ENCODE measurements at places on chromosomes 7 and 10. TPM values are rescaled to one million over a fixed set of nuclear protein-coding genes. Genes with fewer than 3 reads are reported as not detected.

The NODAL gene
- total RNA-seq: not detected

The DDIT4 gene
- 292 TPM for total RNA-seq

The IFIT1B gene
- total RNA-seq: not detected

The PTPRZ1 gene
- 0.98 TPM for total RNA-seq

The UCMA gene
- total RNA-seq: not detected

The PPP1R9A gene
- 25.7 TPM for total RNA-seq

The GOLGA7B gene
- 0.50 TPM for total RNA-seq

The ARMC10 gene
- 40.7 TPM for total RNA-seq

The AEBP1 gene
- 164 TPM for total RNA-seq

DNA sequence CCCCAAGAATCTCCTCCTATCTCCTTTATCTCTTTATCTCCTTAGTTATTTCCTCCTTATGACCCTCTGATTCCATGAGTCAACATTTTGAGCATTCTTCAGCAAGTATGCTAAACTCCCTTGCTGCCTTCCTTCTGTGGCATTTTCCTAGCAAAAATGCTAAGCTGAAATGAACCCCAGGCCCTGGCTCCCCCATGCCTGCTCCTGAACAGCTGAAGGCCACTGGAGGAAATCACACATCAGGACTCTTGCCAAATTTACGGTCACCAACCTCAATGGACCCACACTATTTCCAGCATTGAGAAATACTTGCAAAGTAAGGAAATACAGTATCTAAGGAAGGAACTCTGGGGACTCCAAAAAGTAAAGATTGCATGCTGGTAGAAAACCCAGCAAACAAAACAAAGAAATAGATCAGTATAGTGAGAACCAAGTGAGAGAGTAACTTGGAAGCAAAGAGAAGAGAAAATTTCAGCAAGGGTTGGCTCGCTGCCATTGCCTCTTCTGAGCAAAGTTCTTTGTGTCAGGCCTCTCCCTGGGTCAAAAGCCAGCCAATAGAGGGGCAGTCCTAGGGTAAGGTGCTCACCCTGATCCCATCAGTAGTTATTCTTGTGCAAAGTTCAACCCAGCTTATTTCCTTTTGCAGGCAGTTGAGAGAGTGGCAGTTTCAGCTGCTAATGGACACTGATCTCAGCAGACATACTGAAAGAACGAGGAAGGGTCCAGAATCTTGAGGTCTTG, 5.1 kb upstream of the PLEKHS1 start:
- H3K4me3 ChIP-seq: no peak overlapping the region
- no peaks in the 10 kb centered on the region for H3K36me3 ChIP-seq

DNA sequence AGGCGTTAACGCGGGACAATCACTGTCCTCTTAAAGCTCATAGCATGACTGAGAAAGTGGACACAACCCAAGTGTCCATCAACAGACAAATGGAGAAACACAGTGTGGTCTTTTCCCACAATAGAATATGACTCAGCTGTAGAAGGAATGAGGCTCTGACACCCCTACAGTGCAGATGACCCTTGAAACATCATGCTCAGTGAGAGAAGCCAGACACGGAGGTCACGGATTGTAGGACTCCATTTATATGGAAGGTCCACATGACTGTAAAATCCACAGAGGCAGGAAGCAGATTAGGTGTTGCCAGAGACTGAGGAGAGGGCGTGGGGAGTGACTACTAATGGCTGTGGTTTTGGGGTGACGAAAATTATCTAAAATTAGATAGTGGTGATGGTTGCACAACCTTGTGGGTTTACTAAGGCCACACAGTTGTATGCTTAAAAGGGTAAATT, 6.1 kb upstream of the NCAPG2 start:
- H3K4me1 ChIP-seq: no peaks in the 10 kb centered on the region
- H3K36me3 ChIP-seq: no peaks in the 10 kb centered on the region
- no peak for DNase-seq
- no peaks in the 10 kb centered on the region for H3K27me3 ChIP-seq

GRCh38 chr10:94398762-94399161, 3.6 kb upstream of the TBC1D12 start:
- no peaks in the 10 kb centered on the region for H3K36me3 ChIP-seq
- no peaks in the 10 kb centered on the region for H3K27me3 ChIP-seq
- H3K27ac ChIP-seq: no peak overlapping the region
- no peak for DNase-seq
- no peak overlapping the region for H3K4me3 ChIP-seq

DNA sequence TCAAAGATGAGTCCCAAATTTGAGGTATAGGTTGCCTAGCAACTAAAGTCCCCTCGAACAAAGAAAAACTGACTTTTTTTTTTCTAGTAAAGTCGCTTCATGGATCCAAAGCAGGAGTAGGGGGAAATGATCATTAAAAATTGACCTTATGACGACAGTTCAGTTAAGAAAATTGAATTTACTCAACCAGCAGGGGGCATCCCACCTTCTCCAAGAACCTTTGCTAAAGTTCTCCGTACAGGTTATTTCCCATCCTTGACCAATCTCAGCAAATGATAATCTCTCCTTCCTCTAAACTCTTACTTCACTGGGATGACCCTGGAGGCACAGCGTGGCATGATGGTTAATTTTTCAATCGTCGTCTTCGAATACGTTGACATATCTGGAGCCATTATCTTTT, 228.3 kb downstream of the CALN1 start:
- no peaks in the 10 kb centered on the region for H3K27me3 ChIP-seq
- no peaks in the 10 kb centered on the region for H3K4me1 ChIP-seq
- no peak overlapping the region for H3K4me3 ChIP-seq
- DNase-seq: no peak
- no peak overlapping the region for H3K27ac ChIP-seq

DNA sequence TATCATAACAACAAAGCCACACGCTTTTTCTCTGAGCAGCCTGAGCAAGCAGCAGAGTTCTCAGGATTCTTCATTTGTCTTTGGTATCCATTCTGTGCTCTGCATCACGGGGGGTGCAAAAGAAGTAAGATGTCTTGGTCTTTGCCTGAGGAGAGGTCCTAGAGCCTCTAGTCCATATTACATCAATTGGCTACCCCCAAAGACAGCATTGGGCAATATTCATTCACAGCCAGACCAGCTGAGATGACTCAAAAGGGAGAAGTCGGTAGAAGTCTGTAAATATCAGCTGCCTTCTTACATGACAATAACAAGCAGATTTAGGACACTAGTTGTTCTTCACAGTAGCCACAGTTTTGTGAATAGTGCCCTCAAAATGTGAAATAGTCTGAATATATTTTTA, 66.6 kb downstream of the FZD1 start:
- no peak overlapping the region for H3K4me3 ChIP-seq
- H3K4me1 ChIP-seq: no peaks in the 10 kb centered on the region
- H3K27ac ChIP-seq: no peak overlapping the region
- no peaks in the 10 kb centered on the region for H3K27me3 ChIP-seq
- no peaks in the 10 kb centered on the region for H3K36me3 ChIP-seq
- DNase-seq: no peak

DNA sequence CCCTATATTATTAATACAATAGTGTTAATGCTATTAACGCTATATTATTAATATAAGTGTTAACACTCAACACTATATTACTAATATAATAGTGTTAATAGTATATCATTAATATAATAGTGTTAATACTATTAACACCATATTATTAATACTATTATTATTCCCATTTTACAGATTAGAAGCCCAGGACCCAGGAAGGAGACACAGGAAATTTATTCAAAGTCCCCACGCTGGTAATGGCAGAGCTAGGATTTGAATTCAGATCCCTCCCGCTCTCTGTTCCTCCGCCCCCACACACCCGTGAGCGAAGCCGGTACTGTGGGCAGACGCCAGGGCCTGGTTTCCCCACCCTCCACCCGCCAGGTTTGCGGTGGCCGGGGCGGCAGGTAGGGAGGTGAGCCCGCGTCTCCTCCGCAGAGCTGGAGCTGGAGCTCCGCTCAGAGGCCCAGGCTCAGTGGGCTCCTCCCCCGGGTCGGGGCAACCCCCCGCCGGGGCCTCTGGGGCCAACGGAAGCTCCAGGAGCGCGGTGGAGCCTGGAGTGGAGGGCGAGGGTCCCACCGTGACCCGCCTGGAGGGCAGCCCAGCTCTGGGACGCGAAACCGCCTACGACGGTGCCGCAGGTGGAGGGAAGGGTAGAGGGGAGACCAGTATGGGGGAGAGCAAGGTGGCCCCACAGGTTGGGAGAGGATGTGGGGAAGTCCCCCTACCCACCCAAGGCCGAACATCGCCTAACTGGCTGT, at the start of gene TMEM225B:
Gene TMEM225B, plus strand, starts transcription at position 506 of the 740 bp plus-strand sequence. CDS start 6,122 bp downstream, outside the sequence.
- H3K36me3 ChIP-seq: no peaks in the 10 kb centered on the region
- no peaks in the 10 kb centered on the region for H3K27me3 ChIP-seq
- no peak within 1 kb of the TSS for H3K4me3 ChIP-seq
- DNase-seq: peak; percentile 67
- H3K27ac ChIP-seq: no peak within 1 kb of the TSS
- H3K4me1 ChIP-seq: no peaks in the 10 kb centered on the region

DNA sequence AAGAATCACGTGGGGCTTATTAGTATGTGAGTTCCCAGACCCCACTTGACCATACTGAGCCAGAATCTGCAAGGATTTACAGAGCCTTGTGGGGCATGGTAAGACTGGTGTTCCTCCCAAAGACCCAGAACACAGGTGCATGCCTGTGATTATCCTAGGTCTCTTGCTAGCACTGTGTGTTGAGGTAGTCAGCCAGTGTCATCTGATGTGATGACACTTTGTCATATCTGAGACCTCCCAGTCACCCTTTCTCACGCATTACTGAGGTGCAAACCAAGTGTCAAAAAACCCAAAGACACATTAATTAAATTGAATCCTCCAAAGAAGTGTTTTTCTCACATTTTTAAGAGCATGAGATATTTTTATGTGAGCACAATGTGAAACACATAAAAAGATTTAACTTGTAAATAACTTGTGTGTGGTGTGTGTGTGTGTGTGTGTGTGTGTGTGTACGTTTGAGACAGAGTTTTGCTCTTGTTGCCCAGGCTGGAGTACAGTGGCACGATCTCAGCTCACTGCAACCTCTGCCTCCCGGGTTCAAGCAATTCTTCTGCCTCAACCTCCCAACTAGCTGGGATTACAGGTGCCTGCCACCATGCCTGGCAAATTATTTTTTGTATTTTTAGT, 162.0 kb upstream of the PRPS1L1 start:
- H3K36me3 ChIP-seq: no peaks in the 10 kb centered on the region
- DNase-seq: no peak
- H3K4me1 ChIP-seq: no peaks in the 10 kb centered on the region
- no peak overlapping the region for H3K27ac ChIP-seq
- H3K27me3 ChIP-seq: no peaks in the 10 kb centered on the region
- no peak overlapping the region for H3K4me3 ChIP-seq

GRCh38 chr7:80014511-80014910, 120.1 kb upstream of the GNAI1 start:
- H3K27ac ChIP-seq: no peak overlapping the region
- no peak overlapping the region for H3K4me3 ChIP-seq
- DNase-seq: peak; percentile 9
- no peaks in the 10 kb centered on the region for H3K27me3 ChIP-seq
- no peaks in the 10 kb centered on the region for H3K36me3 ChIP-seq

GRCh38 chr7:129804111-129804889, 148.5 kb downstream of the UBE2H start:
- no peak overlapping the region for H3K4me3 ChIP-seq
- H3K4me1 ChIP-seq: no peaks in the 10 kb centered on the region
- H3K27me3 ChIP-seq: no peaks in the 10 kb centered on the region
- H3K36me3 ChIP-seq: no peaks in the 10 kb centered on the region
- DNase-seq: peak; percentile 53
- no peak overlapping the region for H3K27ac ChIP-seq

DNA sequence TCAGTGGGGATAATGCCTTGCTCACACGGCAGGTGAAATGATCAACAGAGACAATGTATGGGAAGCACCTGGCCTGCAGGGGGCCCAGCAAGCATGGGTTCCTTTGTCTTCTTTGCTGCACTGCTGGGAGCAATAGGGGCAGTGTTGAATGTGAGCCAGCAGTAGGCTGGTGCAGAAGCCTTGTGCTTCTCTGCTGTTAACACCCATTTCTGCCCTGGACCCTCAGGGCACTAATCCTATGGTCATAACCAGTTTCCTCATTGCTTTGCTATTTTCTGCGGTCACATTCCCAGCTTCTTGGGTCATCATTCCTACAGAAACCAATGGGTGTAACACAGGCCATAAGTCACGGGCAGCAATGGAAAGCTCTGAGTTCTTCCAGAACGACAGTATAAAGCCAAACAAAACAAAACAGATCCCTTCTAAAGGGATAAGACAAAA, 10.9 kb upstream of the LGI1 start:
- no peaks in the 10 kb centered on the region for H3K4me1 ChIP-seq
- no peak overlapping the region for H3K4me3 ChIP-seq
- H3K27ac ChIP-seq: no peak overlapping the region
- H3K27me3 ChIP-seq: no peaks in the 10 kb centered on the region

GRCh38 chr7:45647967-45648670, 74.0 kb downstream of the ADCY1 start:
- no peak for DNase-seq
- no peak overlapping the region for H3K4me3 ChIP-seq
- no peak overlapping the region for H3K27ac ChIP-seq
- H3K36me3 ChIP-seq: no peaks in the 10 kb centered on the region
- no peaks in the 10 kb centered on the region for H3K27me3 ChIP-seq
- H3K4me1 ChIP-seq: no peaks in the 10 kb centered on the region

- no peaks in the 10 kb centered on the region for H3K27me3 ChIP-seq
- no peaks in the 10 kb centered on the region for H3K36me3 ChIP-seq
- H3K4me1 ChIP-seq: no peaks in the 10 kb centered on the region
- no peak overlapping the region for H3K27ac ChIP-seq
- H3K4me3 ChIP-seq: no peak overlapping the region
- no peak for DNase-seq
Observed at GRCh38 chr7:27362026-27362425, 119.4 kb downstream of the EVX1 start.

DNA sequence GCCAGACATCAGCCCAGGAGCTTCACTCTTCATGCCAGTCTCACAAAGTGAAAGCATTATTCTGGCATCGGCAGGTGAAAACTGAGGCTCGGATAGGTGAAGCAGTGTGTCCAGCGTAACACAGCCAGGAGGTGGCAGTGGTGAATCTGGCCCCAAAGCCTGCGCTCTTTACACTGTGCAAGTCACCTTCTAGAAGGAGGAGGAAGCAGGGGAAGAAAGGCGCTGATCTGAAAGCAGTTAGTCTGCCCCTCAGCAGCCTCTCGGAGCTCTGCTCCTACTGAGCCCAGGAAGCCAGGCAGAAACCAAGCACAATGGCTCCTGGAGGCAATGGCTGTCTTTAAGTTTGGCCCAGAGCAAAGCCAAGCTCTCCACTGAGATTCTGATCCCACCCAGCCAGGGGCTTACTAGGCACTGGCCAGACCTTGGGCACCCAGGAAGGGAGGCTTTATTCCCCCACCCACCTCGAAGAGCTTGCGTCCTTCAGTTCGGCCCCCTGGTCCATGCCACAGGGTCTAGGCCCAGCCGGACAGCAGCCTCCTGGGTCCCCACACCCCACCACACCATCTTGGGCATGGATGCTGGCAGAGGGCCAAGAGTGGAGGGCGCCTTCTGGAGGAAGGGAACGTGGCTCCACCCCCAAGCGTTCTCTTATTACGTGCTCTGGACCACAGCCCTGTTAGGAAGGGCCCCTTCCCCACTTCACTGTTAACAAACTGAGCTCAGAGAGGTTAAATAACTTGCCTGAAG, 104.5 kb downstream of the GRID1 start:
- H3K27ac ChIP-seq: no peak overlapping the region
- H3K4me3 ChIP-seq: no peak overlapping the region
- peak; percentile 35 for DNase-seq
- peaks cover 2% of the 10 kb centered on the region for H3K27me3 ChIP-seq
- no peaks in the 10 kb centered on the region for H3K36me3 ChIP-seq

Data from kidney (tissue), 22 donors.